ENCODE measurements at places on chromosomes 11 and 22.

GRCh38 chr11:132405728-132406127, 1035.3 kb downstream of the NTM start:
- no peak for DNase-seq

DNA sequence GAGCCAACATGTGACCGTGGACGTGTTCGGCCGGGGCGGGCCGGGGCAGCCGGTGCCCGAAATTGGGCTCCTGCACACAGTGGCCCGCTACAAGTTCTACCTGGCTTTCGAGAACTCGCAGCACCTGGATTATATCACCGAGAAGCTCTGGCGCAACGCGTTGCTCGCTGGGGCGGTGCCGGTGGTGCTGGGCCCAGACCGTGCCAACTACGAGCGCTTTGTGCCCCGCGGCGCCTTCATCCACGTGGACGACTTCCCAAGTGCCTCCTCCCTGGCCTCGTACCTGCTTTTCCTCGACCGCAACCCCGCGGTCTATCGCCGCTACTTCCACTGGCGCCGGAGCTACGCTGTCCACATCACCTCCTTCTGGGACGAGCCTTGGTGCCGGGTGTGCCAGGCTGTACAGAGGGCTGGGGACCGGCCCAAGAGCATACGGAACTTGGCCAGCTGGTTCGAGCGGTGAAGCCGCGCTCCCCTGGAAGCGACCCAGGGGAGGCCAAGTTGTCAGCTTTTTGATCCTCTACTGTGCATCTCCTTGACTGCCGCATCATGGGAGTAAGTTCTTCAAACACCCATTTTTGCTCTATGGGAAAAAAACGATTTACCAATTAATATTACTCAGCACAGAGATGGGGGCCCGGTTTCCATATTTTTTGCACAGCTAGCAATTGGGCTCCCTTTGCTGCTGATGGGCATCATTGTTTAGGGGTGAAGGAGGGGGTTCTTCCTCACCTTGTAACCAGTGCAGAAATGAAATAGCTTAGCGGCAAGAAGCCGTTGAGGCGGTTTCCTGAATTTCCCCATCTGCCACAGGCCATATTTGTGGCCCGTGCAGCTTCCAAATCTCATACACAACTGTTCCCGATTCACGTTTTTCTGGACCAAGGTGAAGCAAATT, 1.8 kb downstream of the FUT4 start:
- no peak for DNase-seq

DNA sequence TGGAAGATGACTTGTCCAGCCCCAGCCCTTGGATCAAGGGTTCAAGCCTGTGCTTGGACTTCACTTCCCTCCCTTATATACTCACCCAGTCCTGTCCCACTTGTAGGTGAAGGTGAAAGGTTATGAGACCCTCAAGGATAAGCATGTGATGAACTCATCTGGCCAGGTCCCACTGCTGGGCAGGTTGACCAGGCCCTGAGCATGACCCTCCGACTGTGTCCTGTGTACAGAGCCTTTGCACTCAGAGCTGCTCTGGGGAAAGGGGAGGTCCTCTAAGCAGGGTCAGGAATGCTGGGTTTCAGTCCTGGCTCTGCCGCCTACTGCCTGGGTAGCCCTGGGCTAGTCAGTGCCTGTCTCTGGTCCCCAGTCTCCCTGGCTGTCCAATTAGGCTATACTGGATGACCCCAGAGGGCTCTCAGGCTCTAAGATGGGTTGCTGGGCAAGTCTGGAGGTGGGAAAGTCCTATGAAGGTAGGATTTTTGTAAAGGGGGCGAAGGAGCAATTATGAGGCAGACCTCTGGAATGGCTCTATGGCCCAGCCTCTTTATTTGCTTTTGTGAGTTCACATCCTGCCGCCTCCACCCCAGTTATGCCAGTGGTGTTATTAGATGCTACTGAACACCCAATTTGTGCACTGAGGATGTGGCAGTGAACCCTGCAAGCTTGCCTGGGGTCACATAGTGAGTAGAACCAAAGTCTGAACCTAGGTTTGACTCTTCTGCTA, 14.1 kb downstream of the DGAT2 start:
- DNase-seq, result no peak

- DNase-seq, result no peak
Measured at GRCh38 chr22:22913989-22914388, 26.4 kb downstream of the IGLL5 start.

- DNase-seq, result no peak
Measured at GRCh38 chr11:106681435-106681834, 336.8 kb downstream of the GUCY1A2 start.

GRCh38 chr11:60288531-60288930, 8.1 kb downstream of the MS4A4A start:
- no peak for DNase-seq

- DNase-seq, result no peak
Measured at GRCh38 chr11:7977232-7977917, 9.8 kb upstream of the EIF3F start.

- no peak for DNase-seq
Measured at GRCh38 chr22:37313376-37314314, 31.3 kb downstream of the CYTH4 start.

DNA sequence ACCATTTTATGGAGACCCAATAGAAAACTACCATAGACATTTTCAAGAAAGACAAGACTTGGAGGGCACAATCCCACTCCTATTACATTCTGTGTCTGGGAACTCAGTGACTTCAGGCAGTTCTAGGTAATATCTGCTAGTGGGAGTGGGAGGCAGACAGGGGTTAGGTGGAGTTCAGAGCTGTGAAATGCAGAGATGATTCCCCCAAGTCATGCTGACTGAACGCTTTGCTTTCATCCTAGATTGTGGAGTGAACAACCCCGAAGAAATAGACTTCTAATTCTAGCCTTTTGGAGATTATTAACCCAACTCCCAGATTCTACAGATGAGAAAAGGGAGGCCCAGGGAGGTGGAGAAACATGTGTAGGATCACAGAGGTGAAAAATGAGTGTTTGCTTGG, 437.8 kb upstream of the CADM1 start:
- DNase-seq, result no peak

DNA sequence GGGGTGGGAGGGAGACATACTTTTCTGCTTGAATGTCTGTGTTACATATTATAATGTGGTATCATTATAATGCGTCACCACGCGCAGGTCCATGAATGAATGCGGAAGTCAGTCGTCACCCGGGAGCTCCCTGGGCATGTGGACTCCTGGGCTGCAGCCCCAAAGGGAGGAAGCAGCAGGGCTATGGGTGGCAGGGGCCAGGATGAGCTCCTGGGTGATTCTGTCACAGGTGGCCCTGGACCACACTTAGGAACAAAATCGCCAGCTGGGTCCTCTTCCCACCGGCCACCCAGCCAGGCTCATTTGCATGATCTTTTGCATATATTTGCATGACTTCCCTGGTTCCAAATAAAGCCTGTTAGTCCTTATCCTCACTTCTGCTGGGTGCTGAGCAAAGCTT, 51.2 kb downstream of the KCNJ4 start:
- no peak for DNase-seq

- DNase-seq, result no peak
Measured at GRCh38 chr11:78336877-78337553, 80.6 kb downstream of the GAB2 start.

- DNase-seq, result no peak
Measured at GRCh38 chr11:120168108-120168959, 30.4 kb upstream of the TRIM29 start.

GRCh38 chr11:126840975-126841374, 159.6 kb downstream of the KIRREL3 start:
- DNase-seq, result no peak

- no peak for DNase-seq
Measured at GRCh38 chr11:43737201-43737590, 56.7 kb downstream of the HSD17B12 start.

DNA sequence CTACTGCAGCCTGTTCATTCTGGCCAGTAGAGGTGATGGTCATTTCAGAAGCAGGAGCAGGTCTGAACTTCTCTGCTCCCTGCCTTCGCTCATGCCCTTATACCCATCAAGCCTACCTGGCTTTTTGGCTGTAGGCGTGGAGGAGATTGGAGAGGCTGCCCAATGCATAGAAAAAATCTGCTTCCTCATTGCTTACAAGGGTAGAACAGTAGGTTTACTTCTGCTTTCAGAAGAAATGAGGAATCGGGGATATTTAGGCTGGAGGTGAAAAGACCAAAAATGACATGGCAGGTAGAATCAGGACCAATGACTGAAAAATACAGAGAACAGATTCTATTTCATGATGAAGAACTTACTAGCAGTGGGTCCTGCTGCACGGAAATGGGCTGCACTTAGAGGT, 72.9 kb upstream of the YWHAH start:
- peak; percentile 38 for DNase-seq

- DNase-seq, result no peak
Measured at GRCh38 chr11:59437770-59438169, 1.5 kb downstream of the OR5A1 start.

- no peak for DNase-seq
Measured at GRCh38 chr11:45590743-45591142, 74.7 kb downstream of the CHST1 start.

GRCh38 chr11:132111838-132112237, 741.4 kb downstream of the NTM start:
- DNase-seq, result no peak

- DNase-seq, result peak; percentile 24
Measured at GRCh38 chr11:76339221-76339620, 41.7 kb downstream of the THAP12 start.

DNA sequence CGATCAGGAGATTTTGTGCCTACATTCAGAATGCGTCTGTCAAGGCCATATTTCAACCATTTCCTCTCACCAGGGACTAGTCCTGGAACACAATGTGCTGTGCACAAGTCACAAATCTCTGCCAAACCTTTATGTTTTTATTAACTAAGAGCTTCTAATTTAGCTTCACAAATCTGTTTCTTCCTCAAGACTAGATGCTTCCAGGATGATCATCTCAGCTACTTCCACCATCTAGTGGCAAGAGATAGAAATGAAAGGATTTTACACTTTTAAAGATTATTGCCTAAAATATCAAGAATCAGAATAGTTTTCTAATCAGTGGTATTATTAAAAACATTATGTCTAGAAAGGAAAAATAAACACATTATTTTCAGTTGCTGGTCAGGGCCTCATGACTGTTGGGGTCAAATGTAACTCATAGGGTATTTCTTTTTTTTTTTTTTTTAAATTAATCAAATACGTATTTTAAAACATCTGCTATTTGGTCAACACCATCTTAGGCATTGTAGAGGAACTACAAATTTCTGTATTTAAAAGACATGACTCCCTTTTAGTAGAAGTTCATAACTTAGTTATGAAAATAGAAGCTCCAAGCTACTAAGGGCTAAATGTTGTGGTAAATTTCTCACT, 1102.6 kb downstream of the DLG2 start:
- peak; percentile 4 for DNase-seq

- no peak for DNase-seq
Measured at GRCh38 chr11:73559743-73560142, 38.2 kb downstream of the FAM168A start.

- DNase-seq, result no peak
Measured at GRCh38 chr11:35483131-35483820, 42.1 kb downstream of the PAMR1 start.

GRCh38 chr11:115920841-115921480, 416.7 kb upstream of the CADM1 start:
- DNase-seq, result no peak

DNA sequence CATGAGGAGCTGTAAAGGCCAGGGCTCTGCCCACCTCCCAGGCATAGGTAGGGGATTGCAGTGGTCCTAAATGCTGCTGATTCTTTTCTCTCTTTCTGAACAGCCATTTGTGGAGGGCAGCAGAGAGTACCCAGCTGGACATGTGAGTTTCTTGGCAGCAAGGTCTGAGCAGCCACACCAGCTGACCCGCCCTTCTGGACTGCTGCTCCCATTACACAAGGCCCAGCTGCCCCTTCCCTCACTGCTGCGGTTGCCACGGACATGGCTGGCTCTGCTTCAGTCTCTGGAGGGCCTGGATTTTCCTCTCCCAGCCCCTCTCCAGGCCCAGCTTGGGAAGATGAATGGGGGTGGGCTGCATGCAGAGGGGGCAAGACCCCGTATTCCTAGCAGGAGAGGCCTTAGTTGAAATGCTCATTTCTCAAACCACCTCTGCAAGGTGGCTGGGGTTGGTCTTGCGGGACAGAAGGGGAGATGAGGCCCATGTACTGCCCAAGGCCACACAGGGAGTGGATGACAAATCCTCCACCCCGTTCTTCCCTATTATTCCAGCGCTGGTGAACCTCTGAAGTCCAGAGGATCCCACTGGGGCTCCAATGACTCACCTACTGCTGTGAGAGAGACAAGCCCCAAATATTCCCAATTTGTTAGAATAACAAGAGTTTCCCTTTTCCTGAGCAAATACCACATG, 4.6 kb downstream of the LGALS12 start:
- no peak for DNase-seq
